ENCODE measurements at places on chromosomes 13 and 19.
A peak's percentile ranks its signal among the peaks of the same experiment; 100 is the strongest.

DNA sequence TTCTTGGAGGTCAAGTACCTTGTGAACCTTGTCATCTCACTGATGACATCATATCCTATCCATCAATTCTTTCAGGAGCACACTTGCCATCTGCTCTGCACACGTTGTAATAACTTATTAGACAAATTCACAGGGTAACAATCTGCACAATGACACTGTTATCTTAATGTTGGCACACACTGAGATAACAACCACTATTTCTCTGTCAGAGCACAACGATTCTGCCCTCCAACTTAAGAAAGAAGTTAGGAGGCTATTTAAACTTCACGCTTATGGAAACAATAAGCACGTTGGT, 351.3 kb downstream of the DACH1 start:
- DNase-seq, result no peak

- no peak for DNase-seq
Observed at GRCh38 chr13:79297128-79297527, 108.9 kb downstream of the RBM26 start.

- DNase-seq, result no peak
Observed at GRCh38 chr13:94324767-94325540, 154.5 kb downstream of the DCT start.

GRCh38 chr19:6711605-6712004, 8.8 kb downstream of the C3 start:
- DNase-seq, result no peak

GRCh38 chr13:75347925-75348324, 134.0 kb downstream of the TBC1D4 start:
- DNase-seq, result no peak

GRCh38 chr13:49298903-49299605, 51.3 kb downstream of the CDADC1 start:
- no peak for DNase-seq

GRCh38 chr13:55761986-55762385, 1378.7 kb upstream of the PRR20A start:
- DNase-seq, result no peak

DNA sequence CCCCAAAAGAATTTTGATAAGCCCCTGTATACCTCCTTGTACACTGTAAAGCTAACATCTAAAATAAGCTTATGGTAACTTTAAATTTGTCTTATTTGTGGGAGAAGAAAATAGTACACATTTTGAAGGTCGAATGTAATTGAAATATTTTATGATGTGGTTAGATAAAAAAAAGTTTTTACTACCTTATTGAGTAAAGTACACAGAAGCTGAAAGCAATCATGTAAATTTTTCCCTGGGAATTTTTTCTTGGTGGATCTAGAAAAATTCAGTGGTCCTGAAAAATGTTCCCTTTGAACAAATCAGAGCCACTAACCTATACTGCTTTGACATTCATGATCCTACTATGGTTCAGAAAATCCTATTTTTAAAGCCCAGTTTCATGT, 46.9 kb downstream of the SIPA1L3 start:
- no peak for DNase-seq

- DNase-seq, result no peak
Observed at GRCh38 chr13:51057906-51058305, 53.2 kb downstream of the C13orf42 start.

- DNase-seq, result no peak
Observed at GRCh38 chr13:32553720-32554119, 15.1 kb upstream of the N4BP2L2 start.

DNA sequence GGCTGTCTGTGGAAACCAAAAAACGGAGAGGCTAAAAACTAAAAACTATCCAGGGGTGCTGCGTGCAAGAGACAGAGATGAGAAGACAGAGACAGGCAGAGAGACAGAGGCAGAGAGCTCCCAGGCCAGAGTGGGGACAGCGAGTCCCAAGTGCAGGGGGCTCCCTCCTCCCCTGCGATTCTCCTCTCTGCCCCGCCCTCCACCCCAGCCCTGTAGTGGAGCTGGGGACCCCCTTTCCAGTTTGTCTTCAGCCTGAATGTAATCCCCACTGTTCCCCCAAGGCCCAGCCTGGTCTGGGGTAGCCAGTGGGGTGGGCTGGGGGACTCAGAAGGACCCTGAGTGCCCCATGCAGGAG, 2.0 kb downstream of the NFIC start:
- no peak for DNase-seq

DNA sequence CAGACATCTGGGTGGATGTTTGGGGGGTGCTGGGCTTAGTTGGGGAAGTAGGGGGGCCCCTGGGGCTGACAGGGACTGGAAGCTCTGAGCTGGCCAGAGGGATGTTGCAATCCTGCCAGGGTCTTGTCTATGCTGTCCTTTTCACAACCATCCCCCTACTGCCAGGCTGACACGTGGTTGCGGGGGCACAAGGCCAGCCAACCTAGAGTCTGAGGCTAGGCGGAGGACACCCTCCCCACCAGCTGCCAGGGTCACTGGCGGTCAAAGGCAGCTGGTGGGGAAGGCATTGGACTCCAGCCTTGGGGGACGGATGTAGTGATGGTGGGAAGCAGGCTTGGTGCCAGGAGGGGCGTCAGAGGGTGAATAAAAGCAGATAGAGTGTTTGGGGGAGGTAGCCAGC, 1.6 kb upstream of the APOC1 start:
- DNase-seq, result no peak

GRCh38 chr13:75357576-75358289, 124.2 kb downstream of the TBC1D4 start:
- no peak for DNase-seq

- no peak for DNase-seq
Observed at GRCh38 chr19:17202249-17202648, 12.9 kb upstream of the USE1 start.

GRCh38 chr19:12750851-12751250, 740 bp upstream of the BEST2 start:
- no peak for DNase-seq

GRCh38 chr13:41326661-41327060, 15.6 kb downstream of the NAA16 start:
- DNase-seq, result no peak

DNA sequence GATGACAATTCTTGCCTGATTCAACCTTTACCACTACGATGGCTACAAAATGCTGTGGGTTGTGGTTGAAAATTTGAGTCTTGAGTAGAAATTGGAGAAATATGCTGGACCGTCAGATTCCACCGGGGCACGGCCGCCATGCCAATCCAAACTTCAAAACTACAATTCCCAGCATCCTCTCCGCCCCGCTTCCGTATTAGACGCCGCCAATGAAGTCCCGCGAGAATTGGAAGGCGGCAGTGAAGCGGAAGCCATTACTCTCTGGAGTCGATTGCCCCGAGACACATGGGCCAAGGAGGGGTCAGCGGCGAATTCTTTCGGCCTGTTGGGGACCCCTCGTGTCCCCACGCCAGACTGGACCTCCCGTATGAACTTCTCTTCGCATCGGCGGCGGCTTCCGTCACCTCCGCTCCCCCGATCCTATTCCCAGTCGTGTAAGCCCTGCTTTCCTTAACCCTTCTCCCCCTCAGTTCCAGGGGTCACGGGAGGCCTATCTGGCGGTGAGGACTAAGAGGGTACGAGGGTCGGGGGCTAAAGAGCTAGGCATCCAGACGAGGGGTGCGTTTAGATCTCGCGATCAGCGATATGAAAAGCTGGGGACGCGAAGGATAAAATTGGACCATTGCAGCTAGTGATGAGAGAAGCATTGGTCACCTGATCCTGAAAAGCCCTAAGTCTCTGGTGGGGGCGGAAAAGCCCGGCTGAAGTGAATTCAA, at the start of gene ZNF317:
ZNF317 (plus strand) TSS at position 239 of the 716 bp plus-strand sequence. CDS start 15,620 bp downstream, outside the sequence.
- peak; percentile 97 for DNase-seq

GRCh38 chr13:110597041-110597689, 18.2 kb upstream of the NAXD start:
- DNase-seq, result no peak

- peak; percentile 69 for DNase-seq
Observed at GRCh38 chr19:4866595-4867424, 657 bp downstream of the PLIN3 start.

GRCh38 chr13:44974056-44974793, 15.0 kb downstream of the NUFIP1 start:
- no peak for DNase-seq

- no peak for DNase-seq
Observed at GRCh38 chr19:56896095-56896494, 55.6 kb upstream of the PEG3 start.

- DNase-seq, result peak; percentile 19
Observed at GRCh38 chr13:77168237-77168636, 141.3 kb upstream of the FBXL3 start.

DNA sequence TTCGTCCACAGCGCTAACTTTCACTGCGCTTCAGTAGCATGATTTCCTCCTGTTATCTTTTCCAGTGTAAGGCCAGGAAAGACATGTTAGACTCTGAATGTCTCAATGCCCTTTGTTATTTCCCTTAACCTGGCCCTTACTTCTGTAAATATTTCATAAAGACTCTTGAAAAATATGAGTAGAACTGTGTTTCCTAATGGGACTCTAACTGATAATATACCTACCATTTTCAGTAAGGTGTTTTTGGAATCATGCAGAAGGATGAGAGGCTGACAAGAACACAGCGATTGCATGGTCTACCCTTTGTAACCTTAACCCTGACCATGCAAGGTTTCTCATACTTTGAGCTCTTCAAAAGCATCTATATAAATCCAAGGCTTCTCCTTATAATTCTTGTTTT, 550.1 kb downstream of the SLITRK6 start:
- DNase-seq, result no peak

DNA sequence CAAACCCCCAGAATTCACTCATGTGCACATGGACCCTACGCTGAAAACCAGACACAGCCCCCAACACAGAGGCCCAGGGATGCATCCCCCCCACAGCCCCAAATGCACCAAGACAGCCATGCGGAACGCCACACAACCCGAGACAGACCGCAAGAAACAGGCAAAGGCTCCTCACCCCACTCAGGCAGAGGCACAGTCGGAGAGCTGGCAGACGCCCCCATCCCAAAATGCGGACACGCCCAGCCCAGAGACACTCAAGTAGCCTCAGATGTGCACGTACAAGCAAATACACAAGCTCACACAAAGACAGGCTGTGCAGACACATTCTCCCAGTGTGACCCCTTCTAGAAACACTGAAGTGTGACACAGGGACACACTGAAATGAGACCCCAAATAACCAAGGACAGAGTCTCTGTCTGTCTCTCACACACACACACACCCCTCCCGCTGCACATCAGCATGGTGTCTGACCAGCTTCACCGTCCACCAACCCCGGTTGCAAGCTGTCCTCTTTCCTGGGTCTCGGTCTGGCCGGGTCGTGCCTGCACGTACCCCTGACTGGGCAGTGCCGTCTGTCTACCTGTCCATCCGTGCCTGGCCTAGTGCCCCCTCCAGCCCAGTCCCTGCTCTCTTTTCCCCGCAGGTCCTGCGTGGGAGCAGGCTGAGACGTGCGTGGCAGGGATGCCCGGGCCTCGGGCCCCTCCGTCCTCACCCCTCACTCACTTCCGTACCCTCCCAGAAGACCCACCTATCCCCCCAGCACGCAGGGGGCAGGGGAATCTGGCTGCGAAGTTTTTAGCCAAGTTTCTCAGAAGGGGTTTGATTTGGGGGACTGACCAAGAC, 16.1 kb downstream of the ERFL start:
- DNase-seq, result no peak

DNA sequence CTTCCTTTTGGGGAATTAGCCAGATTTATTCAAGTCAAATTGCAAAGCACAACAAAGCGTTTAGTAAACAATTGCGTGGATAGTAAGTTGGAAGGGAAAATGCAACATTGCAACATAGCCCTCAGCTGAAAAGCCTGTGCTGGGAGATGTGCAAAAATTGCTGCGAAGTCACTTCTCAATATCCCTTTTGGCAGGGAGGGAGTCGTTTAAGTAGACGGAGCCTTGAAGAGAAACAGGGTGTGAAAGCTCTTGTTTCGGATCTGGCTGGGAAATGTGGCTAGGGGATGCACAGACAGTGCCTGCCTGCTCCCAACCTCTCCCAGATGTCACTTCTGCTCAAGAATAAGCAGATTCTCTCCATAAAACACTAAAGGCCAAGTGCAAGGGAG, 56.8 kb downstream of the SLC7A1 start:
- no peak for DNase-seq

GRCh38 chr19:29477831-29478577, 47.8 kb upstream of the VSTM2B start:
- DNase-seq, result no peak

GRCh38 chr19:55694241-55694655, 19.2 kb downstream of the EPN1 start:
- peak; percentile 75 for DNase-seq

DNA sequence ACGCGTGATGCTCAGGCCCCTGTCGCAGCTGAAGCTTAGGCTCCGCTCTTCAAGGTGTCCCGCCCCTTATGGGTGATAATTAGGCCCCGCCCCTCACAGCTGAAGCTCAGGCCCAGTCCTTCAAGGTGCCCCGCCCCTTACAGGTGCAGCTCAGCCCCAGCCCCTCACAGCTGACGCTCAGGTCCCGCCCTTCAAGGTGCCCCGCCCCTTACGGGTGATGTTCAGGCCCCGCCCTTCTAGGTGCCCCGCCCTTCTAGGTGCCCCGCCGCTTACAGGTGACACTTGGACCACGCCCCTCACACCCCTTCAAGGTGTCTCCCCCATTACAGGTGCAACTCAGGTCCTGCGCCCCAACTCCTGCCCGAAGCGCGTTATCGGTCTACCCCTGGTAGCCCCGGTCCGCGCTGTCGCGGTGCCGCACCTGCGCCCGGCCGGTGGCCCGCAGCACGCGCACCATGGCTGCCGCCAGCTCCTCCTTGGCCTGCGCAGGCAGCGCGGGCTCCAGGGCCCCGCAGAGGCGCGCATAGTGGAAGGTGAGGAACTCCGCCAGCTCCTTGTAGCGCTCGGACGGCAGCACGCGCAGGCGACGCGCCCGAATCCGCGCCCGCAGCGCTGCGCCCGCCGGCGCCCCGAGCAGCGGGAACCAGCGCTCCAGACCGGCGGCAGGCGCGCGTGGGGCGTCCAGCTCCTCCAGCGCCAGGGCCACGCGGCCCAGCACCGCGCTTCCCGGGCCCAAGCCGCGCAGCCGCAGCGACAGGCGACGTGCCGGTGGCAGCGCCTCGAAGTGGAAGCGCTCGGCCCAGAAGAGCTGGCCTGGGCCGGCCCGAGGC, 7.3 kb downstream of the RASAL3 start:
- DNase-seq, result peak; percentile 71

GRCh38 chr13:29884671-29885430, 34.4 kb upstream of the UBL3 start:
- no peak for DNase-seq

- DNase-seq, result no peak
Observed at GRCh38 chr13:59633290-59633689, 530.4 kb downstream of the DIAPH3 start.

GRCh38 chr13:109880371-109881346, 94.3 kb upstream of the IRS2 start:
- DNase-seq, result no peak

DNA sequence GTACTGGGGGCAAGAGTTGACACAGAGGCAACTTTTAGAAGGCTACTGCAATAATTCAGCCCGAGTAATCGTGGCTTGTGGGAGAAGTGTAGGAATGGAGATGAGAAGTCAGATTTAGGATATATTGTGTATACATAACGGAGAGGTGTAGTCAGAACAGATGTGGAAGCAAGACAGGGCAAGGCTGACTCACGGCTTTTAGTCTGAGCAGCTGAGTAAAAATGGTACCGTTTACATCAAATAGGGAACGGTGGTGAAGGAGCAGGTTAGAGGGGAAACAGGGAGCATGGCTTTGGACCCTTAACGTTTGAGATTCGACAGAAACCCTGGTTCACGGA, 796 bp upstream of the LSM14A start:
- DNase-seq, result no peak

All from colonic mucosa (tissue), 4 donors.